ENCODE measurements at places on chromosomes 16 and 17.

DNA sequence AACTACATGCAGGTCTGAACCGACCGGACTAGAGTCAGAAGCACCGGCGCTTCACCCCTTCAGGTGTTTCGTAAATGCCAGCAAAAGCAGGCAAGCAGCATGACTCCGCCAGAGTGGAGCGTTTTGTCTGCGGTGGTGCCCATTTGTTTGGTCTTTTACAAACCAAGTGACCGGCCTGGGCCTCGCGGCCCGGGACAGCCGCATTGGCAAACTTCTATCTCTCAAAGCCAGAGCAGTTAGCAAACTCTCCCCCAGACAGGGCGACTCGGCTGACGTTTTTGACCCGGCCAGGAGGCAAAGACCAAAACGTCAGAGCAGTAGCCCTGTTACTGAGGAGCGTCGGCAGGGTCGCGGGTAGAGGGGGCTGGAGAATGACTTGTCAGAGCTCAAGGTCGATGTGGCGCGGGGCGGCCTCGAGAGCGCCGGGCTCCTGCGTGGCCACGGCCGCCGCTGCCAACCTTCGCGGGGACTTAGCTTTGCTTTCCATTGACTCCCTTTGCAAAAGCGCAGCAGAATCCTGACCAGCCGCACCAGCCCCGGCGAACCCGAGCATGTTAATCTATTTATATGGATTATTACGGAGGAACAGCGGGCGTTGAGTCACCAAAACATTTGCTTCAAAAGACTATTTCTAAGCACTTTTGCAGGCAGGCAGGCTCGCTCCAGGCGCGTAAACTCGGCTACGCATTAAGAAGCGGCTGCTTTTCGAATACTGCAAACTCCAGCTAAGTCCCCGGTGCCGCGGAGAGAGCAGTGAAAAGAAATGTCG is 763 bp upstream of the SOX9 start:
- peak; percentile 10 for DNase-seq

DNA sequence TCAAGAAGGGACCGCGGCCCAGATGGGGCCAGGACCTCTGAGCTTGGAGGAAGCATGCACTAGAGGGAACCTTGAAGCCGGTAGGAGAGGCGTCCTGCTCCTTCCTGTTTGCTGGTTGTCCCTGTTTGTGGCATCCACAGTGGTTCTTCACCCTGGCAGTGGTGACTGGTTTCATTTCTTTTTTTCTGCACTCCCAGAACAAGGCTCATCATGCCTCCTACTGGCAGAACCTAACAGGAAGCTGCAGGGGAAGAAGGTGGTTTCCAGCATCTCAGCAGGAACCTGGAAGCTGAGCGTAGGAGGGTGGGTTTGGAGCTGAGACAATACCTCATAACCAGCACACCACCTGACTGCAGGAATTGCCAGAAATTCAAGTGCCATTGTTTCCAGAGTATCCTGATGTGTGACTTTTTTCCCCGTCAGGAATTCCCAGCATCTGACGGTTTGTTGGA is 5.8 kb downstream of the TMEM231 start:
- peak; percentile 94 for DNase-seq

DNA sequence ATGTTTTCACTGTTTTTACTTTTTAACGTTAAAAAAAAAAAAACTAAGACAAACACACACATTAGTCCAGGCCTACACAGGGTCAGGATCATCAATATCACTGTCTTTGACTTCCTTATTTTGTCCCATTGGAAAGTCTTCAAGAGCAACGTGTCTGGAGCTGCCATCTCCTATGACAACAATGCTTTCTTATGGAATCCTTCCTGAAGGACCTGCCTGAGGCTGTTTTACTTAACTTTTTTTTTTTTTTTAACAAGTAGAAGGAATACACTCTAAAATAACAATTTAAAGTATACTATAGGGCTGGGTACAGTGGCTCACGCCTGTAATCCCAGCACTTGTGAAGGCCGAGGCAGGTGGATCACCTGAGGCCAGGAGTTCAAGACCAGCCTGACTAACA is 71.8 kb upstream of the BCAR1 start:
- DNase-seq: no peak

- peak; percentile 28 for DNase-seq
These were observed 9.3 kb downstream of the KCTD5 start for GRCh38 chr16:2691491-2692248.

DNA sequence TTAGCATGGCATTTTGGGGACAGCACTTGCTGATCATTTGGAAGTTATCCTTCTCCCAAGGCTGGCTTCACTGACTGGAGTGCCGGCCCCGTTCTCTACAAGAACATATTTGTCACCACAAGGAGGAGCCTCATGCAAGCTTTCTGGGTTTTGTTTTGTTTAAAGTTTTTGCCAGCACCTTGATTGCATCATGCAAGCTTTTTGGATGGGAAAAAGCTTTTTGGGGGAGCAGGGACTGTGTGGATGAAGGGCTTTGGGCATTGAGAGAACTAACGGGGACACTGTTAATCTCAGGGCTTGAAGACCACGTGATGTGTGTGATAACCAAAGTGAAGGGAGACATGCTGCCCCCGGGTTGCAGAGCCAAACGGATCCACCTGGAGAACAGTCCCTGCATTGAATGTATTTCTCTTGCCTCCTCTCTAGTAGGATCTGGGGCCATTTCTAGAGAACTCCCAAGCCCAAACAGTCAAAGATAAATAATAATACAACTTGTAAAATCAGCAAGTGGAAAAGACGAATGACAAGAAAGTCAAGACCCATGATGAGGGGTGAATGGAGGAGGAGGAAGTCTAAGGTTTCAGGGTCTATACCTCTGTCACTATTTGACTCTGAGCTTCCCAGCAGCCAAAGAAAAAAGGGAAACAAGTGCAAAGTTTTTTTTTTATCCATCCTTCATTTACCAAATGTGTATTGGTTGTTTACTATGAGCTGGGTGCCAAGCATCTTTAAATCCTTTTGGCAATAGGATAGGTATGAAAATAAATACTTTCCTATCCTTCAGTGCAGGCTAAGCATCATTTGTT is 17.2 kb downstream of the TMEM114 start:
- peak; percentile 22 for DNase-seq

DNA sequence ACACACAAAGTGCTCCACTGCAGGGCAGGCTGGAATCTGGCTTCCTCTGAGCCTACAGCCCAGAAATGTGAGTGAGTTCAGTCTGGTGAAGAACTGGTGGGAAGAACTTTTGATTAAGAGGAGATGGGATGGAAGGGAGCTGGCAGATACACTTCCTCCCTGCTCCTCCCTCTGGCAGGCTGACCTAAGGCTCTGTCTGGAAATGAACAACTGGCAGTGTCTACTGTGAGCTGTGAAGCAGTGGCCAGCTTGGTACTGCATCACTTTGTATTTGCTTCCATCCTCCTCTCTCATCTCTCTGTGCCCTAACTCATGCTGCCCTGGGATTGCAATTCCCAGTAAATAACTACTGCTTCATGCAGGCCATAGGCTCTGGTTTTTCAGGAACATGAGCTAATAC is 45.6 kb downstream of the MAF start:
- no peak for DNase-seq

DNA sequence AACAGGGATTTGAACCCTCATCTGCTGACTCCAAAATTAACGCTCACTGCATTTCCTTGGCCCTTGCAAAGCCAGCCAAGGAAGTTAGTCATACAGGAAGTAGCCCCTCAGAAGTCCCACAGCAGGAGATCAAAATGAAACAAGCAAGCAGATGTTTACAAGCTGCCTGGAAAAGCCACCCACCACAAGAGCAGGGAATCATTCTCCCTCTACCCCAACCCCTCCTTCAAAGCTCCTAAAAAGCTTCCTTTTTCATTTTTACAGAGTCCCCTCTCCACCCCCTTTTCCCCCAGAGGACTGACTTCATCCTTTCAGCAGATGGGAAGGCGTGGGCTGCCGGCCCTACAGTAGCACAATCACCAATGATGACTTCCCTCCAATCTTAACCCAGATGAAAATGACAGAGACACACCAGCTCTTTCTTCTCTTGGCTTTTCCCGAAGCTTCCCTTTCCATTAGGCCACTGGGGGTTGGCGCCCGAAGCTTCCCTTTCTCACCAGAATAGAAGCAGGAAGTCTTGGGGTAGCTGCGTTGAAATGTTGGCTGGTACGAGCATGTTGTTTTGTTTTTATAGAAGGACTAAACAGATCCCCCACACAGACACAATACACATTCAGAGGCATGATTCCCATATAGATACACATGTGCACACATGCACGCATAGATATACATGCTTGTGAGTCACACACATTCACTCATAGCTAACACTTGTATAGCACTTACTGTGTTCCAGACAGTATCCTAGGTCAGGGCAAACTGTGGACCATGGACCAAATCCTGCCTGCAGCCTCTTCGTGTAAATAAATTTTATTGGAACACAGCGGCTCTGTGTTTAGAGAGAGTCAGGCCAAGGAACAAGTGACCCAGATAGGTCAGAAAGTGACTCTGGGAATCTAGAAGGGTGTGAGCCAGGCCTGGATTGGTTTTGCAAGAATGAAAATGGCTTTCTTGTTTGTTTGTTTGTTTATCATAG is 17.4 kb downstream of the ITPRIPL2 start:
- DNase-seq: no peak

GRCh38 chr17:2343421-2343820 is 6.1 kb downstream of the SGSM2 start:
- DNase-seq: no peak

DNA sequence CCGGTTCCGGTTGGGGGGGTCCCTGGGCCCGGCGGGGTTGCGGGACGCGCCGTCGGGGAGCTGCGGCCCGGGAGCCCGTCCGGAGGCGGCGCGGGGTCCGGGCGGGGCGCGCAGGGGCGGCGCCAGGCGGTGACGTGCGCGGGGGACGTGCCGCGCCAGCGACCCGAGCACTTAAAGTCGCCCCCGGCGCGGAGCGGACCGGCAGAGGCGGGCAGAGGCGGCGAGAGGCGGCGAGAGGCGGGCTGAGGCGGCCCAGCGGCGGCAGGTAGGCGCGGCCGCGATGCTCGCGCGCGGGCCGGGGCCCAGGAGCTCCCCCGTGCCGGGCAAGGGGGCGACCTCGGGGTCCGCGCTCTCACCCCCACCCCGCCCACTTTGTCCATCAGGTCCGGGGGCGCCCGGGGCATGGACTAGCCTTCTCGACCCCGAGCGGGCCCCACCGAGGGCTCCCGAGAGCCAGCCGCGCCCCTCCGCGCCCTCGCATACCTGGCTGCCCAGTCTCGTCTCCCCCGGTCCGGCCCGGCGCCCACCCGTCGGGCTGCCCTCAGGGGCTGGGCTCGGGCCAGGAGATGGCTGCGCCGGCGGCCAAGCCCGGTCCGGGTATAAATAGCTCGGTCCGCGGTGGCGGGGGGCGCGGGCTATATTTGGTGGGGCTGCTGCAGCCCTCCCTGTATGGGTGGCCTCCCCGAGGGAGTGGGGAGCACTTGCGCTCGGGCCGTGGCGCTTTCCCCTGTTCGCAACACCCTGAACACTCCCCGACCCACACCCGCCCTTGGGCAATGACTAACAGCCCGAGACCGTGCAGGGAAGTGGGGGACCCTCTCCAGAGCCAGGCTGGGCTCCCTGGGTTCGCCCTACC is at the start of gene SLC16A3:
Gene SLC16A3, plus strand, starts transcription at position 201 of the 856 bp plus-strand sequence. CDS start 6,967 bp downstream, outside the sequence.
- DNase-seq: no peak

- DNase-seq: no peak
These were observed 29.5 kb downstream of the MAP2K6 start for GRCh38 chr17:69444023-69444422.

DNA sequence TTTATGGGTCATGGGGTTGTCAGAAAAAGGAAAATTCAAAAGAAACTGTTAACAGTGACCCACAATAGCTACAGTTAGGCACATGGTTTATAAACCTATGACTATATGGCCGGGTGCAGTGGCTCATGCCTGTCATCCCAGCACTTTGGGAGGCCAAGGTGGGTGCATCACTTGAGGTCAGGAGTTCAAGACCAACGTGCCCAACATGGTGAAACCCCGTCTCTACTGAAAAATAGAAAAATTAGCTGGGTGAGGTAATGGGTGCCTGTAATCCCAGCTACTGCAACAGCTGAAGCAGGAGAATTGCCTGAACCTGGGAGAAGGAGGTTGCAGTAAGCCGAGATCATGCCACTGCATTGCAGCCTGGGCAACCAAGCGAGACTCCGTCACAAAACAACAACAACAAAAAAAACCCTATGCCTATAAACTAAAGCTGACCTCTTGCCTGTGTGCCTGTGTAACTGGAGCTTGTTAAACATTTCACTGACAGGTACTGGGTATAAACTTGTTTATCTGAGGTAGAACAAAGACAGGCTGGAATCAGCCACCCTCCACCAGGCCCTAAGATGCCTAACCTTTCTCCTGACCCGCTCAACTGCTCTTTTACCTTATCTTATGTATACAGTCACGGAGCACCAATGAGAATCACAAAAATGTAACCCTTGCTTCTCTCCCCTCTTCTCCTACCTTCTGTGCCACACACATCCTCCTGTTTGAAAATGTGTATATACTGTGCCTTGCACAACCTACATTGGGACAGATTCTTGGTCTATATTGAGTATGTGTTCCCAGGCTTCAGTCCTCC is 62.9 kb upstream of the ATF7IP2 start:
- no peak for DNase-seq

DNA sequence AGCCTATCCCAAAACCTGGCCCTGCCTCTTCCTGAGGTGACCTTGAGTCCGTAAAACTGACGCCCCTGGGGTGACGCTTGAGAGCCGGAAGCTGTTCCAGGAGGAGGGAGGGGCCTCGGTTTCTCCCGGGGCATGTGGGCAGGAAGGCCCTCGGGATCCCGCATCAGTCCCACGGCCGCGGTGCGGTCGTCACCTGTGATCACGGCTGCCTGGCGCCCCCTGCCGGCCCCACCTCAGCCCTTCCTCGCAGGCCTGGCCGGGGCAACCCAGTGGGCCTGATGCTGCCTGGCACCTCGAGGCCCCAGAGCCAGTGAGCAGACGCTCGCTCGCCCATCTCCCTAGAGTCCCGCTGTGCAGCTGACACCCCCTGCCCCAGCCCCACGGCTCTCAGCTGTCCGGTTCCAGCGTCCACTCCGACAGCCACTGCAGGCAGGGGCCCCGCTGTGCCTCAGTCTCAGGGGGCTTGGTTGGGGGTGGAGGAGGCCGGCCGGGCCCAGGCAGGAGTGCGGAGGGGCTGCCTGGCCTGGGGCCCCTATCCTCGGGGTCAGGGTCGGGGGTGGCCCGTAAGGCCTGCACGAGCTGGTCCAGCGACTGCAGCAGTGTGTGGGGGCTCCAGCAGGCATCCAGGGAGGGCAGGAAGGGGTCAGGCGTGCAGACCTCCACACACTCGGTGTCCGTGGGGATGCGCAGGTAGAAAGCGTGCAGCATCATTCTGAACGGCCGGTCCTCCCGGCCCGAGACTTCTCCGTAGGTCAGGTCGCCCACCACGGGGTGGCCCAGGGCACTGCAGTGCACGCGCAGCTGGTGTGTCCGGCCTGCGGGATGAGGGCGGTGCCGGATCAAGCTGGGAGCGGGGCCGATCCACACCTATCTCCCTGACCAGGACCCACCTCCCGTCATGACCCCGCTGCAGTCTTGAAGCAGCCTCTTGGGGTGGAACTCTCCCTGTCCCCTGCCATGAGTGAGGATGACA is 2.3 kb downstream of the RPUSD1 start:
- DNase-seq: peak; percentile 61

GRCh38 chr17:21017256-21017655 is 25.6 kb downstream of the USP22 start:
- DNase-seq: no peak
